ENCODE measurements at places on chromosomes 2 and 18.

DNA sequence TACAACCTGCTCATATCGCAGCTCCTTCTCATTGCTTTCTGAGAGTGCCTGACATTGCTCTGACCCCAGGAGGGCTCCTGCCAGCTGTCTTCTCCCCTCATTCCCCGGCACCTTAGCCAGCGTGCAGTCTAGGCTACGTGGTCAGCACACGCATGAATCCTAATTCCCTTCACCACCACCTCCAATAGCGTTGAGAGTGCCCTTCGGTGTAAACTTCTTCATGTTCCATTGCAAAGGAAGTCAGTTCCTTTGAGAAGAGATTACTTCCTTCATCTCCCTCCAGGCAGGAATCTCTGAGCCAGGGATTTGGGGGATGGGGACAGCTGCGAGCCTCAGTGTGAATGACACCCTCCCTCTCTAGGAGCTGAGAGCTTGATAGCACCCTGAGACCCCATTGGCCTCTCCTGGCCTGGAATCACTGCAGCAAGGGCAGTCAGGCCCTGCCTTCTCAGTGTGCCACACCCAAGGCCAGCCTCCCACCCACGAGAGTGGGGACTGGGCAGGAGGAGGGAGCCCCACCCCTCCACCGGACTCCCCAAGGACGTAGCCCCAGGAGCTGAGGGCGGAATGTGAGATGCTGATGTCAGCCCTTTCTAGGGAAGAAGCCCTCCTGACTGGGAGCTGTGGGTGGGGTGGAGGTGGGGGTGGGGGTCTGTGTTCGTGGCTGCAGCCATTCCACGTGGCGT lies 53.4 kb downstream of the SLC66A2 start:
- DNase-seq, result no peak

- no peak for DNase-seq
Observed at GRCh38 chr2:102072741-102073140, 69.8 kb upstream of the IL1R1 start.

DNA sequence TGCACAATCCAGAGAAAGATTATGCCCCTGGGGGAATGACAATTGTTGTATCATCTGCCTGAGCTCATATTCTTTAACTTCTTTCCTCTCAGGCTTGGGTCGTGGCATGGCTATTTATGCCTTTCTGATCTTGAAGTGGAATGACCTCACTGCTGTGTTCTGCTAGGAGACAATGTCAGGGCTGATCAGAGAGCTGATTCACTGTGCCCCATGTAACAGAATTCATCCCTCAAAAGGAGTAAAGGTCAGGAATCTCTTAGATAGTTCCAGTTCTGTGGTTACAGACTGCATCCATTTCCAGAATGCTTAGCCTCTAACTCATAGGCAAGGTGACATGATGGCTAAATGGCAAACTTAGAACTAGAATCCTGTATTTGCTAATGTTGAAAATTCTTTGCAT lies 511.7 kb upstream of the CNTNAP5 start:
- DNase-seq, result no peak

GRCh38 chr2:109604597-109604996 lies 9.2 kb downstream of the SEPTIN10 start:
- DNase-seq, result no peak

GRCh38 chr2:226664661-226665060 lies 135.0 kb downstream of the IRS1 start:
- DNase-seq, result no peak

DNA sequence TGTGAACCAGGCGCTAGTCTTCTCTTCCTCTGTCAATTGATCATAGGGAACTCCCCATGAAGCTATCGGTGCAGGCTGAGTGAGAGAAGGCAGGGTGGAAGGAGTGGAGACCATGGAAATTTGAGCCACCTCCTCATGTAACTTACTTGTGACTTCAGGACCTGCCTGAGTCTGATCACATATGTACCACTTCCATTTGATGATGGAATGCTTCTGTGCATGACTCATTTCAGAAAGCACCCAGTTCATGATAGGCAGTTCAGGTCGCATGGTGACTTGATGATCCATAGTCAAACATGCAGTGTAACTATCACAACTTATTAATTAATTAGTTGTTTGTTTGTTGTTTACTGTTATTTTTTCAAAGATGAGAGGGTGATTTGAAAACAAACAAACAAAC lies 1296.7 kb downstream of the SUCLG1 start:
- no peak for DNase-seq

GRCh38 chr2:46814160-46814961 lies 101.2 kb downstream of the MCFD2 start:
- DNase-seq, result no peak

DNA sequence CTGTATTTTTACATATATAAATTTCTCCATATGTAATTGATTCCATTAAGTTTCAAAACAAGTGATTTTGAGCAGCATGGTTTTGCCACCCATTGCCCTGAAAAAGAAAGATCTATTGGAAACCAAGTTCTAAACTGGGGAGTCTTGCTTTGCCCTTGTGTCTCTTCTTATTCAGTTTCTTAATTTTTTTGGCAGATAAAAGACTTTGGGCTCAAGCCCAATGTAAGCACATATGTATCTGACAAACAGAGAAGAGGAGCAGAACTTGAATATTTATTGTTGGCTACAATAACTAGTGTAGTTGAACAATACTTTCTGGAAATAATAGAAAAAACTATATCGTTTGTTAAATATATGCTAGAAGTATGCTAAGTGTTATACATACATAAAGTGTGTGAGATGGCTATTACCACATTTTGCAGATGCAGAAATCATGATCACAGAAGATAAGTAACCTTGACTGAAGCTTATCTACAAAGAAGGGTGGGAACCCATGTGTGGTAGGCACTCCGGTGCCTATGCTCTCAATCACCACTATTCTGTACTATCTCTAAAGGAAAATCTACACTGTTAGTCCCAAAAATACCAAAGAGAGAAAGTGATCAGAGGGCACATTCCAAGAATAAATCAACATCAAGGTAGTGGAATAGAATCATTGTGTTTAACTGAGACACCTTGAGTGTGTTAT lies 109.1 kb downstream of the PLA2R1 start:
- DNase-seq, result no peak

- no peak for DNase-seq
Observed at GRCh38 chr2:31110998-31111397, 27.2 kb downstream of the GALNT14 start.

Data from activated CD4-positive, alpha-beta T cell treated with anti-CD3 and anti-CD28 coated beads, Interleukin-2, amount 10 ng/mL, durations not matched to agents 7 days and 5 days (primary cell).